ENCODE measurements at places on chromosomes 12 and 14. TPM values are rescaled to one million over a fixed set of nuclear protein-coding genes. Genes with fewer than 3 reads are reported as not detected.

Gene KCNC2
- total RNA-seq: 0.43 TPM

Gene STAC3
- 1.3 TPM for total RNA-seq

Gene GPRC5A
- total RNA-seq: 25.8 TPM

Gene ARMH4
- total RNA-seq: 3.0 TPM

Gene ABHD12B
- total RNA-seq: not detected

DNA sequence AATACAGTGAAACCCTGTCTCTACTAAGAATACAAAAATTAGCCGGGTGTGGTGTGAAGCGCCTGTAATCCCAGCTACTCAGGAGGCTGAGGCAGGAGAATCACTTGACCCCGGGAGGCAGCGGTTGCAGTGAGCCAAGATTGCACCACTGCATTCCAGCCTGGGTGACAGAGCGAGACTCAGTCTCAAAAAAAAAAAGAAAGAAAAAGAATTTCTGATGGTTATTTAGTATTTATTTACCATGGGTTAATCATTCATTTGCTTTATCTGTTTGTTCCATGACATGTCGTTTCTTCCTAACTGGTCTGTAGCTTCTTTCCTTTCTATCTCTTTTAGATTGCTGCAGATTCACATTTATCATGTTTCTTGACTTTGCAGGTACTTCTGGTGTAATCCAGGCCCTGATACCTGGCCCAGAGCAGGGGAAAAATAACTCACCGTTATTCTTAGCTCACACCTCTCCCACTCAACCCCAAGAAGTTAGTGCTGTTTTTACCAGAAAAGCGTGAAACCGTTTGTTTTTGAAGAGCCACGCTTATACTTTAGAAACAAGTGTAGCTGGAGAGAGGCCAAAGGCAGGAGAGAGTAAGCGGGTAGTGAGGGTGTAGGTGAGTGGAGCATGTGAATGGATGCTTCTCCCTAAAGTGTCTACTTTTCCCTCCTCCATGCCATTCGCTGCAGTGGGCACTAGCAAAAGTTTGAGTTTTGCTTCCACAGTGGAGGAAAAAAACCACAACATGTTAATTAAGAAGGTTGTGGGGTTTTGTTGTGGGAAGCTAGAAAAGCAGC is 45.4 kb downstream of the SRGAP1 start:
- DNase-seq: no peak

- DNase-seq: no peak
Observed at GRCh38 chr12:104534857-104535248, 78.1 kb downstream of the CHST11 start.

- DNase-seq: peak; percentile 29
Observed at GRCh38 chr12:77031745-77032144, 33.6 kb downstream of the E2F7 start.

GRCh38 chr12:31119192-31119802 is 45.6 kb downstream of the DDX11 start:
- DNase-seq: no peak

GRCh38 chr12:58930770-58931324 is 10.5 kb upstream of the LRIG3 start:
- DNase-seq: no peak
